ENCODE measurements at places on chromosomes 5 and 9.

DNA sequence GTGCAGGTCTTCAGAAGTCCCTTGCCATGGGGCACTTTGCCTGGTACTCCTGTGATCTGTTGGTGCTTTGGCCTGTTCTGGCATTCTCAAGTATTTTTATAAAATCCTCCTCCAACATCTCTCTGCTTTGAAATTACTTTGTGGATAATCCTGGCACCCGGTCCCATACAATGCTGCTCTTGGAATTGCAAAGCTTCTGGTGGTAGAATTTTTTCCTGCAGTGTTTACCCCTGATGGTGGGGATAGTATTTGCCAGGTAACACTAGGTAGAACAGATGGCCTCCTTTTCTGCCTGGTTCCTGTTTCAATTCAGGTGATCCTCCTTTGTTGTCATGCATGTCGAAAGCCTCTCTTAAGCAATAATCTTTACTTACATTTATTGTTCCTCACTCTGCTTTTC lies 109.8 kb upstream of the ATP10B start:
- no peak for DNase-seq

- no peak for DNase-seq
Measured at GRCh38 chr9:80948066-80948465, 741.3 kb downstream of the TLE1 start.

DNA sequence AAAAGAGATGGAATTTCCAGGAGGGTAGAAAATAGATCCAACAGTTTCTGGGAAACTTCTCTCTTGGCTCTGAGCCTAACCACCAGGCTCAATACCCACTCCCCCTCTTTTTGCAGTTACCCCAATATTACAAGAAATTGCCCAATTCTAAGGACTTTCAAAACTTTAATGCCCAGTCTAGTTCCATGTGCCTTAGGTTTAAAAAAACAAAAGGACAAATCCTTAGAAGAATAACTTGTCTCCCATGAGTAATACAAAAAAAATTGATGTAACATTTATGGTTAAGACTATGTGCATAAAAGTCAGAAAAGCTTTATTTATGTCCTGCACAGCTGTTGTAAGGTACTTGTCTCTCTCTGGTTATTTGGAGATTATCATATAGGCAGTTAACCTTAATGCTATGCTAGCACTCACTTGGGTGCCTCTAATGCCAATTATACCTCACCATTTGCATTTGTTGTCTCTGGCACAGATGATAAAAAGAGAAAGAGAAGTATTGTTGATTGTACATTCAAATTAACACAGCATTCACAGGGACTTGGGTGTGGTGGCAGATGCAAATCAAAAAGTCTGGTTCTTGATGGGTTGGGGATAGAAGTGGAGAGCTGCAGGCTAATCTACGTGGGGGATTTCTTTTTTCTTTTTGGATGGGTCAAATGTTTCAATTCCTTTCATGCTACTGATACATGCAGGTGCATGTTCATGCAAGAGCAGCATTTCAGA lies 159.4 kb downstream of the PIK3R1 start:
- no peak for DNase-seq

GRCh38 chr5:60332244-60333004 lies 367.5 kb downstream of the DEPDC1B start:
- DNase-seq: no peak

DNA sequence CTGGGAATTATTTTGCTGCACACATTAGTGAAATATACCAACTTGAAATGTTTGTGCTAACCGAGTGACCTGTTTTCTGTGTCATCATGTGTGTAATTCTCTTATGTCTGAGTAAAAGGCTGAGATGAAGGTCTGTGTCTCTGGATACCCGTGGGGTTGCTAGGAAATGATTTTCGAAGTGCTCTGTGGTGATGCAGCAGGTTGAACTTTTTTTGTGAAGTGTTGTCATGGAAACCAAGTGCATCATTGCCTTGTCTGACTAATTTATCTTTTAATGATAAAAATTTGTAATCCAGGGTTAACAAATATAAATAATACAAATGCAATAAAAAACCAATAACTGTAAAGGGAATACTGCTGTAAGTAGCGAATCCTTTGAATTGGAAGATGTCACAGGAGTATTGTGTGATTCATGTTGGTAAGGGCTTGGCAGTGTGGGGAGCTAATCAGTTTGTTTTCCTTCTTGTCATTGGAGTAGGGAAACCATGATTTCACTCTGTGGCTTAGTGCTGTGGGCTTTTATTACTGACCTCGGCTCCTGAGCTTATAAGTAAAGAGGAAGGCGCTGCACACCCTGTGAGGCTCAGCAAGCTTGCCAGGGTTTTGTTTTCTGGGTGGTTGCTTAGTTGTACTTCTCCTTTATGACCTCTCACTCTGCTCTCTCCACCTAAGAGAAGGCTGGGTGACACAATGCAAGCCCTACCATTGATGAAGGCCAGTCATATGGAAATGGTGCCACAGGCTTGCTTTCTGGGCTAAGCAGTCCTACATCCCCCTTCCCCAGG lies 22.3 kb downstream of the PDE8B start:
- no peak for DNase-seq

DNA sequence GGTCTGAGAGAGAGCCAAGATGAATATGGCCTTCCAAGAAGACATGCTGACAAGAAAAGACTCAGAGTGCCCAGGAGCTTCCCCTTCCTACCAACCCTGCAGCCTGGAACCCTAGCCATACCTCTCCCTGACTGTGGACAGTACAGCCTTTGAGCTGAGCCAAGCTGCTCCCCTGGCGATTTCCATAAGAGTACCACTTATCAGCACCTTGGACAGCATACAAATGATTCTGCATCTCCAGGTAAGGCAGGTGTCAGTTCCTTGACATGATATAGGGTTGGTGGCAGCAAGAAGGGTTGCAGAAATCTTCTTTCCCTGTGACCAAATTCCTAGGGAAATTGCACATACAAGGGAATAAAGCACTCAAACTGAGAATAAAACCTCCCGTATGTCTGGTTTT lies 58.3 kb downstream of the MFAP3 start:
- no peak for DNase-seq

DNA sequence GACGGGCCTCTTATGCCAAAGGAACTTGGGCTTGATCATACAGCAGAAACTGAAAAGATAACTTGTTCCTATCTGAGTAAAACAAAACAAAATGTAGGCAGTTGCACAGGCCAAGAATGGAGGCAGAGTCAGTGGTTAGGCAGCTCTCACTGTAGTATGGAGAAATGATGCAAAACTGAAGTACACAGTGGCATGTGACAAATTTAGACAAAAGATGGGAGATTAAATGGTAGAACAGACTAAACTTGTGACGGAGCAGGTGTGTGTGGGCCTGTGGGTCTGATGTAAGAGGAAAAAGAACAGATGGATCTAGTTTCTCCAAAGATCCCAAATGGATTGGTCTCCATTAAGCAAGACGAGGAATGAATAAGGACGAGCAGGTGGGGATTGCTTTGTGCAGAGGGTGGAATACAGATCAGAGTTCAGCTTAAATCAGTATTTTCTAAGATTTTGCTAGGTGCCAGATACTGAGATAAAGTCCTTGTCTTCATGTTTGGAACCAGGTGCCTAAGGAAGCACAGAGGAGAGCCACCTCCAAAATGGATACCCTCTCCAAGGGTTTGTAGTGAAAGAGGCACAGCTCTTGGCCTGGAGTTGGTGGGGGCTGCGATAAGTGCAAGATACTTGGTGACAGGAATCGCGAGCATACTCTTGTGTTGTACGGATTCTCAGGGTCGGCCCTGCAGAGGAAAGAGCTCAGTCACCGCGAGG lies 722 bp upstream of the DCP2 start:
- DNase-seq: no peak

DNA sequence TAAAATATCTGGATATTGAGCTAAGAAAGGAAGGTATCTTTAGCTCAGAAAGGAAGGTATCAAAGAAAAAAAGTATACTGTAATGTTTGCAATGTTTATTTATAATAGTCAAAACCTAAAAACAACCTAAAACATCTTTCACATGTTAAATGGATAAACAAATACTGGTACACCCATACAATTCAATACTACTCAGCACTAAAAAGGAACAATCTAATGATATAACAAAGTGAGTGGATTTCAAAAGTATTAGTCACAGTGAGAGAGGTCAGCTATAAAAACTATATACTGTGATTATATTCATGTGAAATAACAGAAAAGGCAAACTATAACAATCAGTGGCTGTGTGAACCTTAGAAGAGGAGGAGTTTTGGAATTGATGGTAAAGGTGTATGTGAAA lies 455.0 kb upstream of the FTMT start:
- no peak for DNase-seq

GRCh38 chr9:5095795-5096194 lies 89.6 kb downstream of the INSL6 start:
- DNase-seq: no peak

DNA sequence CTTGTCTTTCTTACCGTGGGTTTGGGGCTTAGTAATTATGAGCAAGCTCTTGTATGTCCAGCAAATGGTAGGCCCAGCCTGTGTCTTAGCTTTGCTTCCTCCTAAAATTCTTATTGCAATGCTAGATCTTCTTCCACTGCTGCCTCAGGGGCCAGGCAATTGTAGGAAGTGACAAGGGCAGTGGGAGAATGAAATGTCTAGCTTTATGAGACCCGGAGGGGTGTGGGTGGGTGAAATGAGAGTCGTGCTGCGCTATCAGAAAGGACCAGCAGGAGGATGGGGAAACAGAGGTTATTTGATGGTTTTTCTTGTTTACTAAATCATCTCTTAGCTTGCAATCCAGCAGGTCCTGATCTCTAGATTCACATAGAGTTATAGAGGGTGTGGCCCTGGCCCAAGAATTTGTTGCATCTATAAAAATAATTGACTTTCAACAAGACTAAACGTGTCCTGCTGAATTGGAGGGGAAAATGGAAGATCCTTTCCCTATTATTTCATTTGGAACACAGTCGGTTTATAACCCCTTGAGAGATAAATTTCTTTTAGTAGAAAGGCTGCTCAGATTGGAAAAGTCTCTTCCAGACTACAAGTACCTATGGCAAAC lies 43.7 kb downstream of the ZNF366 start:
- DNase-seq: no peak

- no peak for DNase-seq
Measured at GRCh38 chr5:66291771-66292170, 147.7 kb downstream of the SREK1 start.

DNA sequence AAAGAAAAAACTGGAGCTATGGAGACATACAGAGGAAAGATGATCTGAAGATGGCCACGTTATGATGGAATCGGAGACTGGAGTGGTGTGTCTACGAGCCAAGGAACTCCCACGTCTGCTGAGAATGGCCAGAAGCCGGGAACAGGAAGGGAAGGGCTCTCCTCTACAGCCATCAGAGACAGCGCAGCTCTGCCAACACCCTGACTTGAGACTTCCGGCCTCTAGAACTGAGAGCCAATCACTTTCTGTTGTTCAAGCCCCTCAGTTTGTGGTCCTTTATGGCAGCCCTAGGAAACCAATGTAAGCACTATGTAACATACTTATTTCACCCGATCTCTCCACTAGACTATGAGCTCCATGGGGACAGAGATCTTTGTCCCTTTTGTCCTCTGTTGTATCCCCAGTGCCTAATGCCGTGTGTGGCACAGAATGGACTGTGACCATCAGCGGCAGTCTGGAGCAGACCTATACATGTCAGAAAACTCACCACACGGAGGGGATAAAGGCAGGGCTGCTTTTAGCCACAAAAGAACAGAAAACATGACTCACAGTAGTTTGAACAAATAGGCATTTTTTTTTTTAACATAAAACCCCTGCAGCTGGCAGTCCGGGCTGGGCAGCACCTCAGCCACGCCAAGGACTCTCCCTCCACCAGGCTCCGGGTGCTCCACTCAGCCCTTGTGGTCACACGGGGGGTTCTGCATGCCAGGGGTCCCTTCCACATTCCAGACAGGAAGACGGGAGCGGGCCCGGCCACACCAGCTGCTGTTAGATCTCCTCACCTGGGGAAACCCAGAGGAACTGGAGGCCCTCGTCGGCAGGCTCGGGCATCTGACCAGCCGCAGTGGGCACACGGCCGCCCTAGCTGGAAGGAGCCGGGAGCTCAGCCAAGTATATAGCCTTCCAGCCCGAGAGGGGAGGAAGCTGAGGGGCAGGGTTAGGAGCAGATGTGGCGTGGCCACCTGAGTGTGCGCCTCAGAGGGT lies 16.1 kb upstream of the MXD3 start:
- no peak for DNase-seq

GRCh38 chr9:38295764-38296163 lies 96.7 kb upstream of the ALDH1B1 start:
- no peak for DNase-seq

DNA sequence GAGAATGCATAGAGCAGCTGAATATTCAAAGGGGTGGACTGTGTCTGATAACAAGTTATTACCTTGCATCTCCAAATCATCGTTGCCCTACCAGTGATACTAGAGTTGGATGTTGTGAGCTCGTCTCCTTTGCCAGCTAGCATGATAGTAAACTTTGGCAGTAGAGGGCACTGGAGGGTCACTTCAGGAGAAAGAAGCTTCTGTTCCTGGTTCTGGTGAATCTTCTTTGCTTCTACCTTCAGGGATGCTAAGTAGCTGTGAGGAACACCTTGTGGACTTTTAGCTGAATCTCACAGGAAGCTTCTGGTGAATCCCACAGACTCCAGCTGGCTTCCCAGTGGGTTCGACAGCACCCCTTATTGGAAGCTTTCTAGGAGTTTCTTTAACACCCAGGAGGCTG lies 626.6 kb upstream of the SGCD start:
- no peak for DNase-seq

DNA sequence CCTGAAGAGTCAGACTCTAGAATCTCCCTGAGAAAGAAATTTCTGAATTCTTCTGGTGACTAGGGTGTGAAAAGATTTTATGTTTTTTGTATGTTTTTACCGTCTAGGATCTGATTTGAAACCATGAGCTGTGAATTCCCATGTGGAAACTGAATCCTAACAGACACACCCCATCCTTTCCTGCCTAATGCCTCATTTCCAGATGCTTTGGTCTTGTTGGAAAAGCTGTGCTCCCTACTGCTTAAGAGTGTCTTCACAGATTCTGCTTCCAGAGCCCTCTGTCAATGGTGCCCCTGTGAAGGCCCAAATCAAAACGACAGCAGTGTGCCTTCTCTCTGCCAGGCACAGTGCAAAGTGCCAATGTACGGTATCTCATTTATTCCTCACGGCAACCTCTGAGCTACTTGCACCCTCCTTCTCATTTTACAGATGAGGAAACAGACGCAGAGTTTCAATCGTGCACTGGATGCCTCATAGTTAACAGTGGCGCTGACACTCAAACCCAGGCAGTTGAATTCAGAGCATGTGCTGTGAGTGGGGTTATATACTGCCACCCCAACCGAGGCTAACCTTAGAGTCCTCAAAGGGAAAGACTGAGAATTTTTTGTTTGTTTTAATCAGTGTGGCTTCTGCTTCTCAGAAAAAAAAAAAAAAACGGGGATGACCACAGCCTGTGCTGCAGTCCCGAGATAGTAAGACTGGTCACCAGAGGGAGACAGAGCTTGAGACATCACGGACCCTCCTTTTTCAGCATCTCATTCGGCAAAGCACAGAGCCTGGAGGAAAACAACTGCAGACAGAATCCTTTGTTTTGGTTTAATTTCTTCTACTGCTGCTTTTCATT lies 188.4 kb downstream of the SNCAIP start:
- DNase-seq: no peak

Measured in activated T-helper 1 cell treated with Interleukin-2 at 50 U/mL for 16 hours (primary cell).